ENCODE measurements at places on chromosomes 5 and 9.

GRCh38 chr5:2602451-2603271 is 148.8 kb downstream of the IRX2 start:
- DNase-seq = no peak

- DNase-seq = no peak
Measured at GRCh38 chr5:58012102-58012501, 447.8 kb downstream of the PLK2 start.

DNA sequence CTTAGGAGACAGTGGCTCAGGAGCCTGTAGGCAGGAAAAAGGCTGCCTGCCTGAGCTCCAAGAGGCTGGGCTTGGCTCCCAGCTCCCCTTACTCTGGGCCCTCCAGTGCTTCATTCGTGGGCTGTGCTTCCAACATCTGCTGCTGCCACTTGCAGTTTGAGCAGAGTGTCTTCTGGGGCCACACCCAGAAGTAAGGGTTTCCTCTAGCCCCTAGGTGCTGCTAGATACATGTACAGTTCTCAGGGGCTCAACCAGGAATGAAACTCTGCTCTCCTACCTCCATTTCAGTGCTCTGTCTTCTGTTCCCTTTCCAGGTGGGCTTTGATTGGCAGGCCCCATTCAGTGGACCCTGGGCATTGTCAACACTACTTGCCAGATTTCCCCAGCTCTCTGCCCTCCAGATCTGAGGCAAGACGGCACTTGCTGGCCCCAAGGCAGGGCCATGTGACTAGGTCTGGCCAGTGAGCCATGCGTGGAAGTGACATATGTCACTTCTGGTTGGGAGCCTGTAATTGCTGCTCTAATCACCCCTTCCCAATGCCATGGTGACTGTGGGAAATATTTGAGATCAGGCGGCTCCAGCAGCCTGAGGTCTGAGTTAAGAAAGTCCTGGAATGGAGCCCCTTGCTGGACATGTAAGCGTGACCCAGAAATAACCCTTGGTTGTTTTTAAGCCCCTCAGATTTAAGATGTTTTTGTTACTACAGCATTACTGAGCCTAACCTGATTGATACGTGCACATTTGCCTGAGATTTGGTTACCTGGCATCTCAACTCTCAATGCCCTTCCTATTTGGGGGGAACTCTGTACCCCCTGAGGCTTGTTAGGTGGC is 9.4 kb upstream of the BOD1 start:
- DNase-seq = no peak

- DNase-seq = no peak
Measured at GRCh38 chr5:156920042-156920860, 42.8 kb downstream of the TIMD4 start.

DNA sequence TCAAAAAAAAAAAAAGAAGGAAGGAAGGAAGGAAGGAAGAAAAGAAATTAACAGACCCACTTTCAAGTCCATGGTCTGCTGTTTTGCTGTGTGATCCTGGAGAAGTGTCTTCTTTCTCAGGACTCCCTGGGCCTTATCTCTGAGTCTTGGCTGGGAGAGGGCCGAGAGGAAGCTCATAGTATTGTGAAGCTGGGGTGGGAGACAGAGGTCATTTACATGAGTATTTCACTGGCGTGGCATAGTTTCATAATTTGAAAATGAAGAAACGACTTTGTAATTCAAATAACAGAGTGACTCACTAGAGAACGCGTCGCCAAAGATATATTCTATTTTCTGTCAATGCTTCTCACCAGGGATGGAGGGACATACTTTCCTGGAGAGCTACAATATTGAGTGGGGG is 2.4 kb upstream of the C9orf50 start:
- DNase-seq = no peak

DNA sequence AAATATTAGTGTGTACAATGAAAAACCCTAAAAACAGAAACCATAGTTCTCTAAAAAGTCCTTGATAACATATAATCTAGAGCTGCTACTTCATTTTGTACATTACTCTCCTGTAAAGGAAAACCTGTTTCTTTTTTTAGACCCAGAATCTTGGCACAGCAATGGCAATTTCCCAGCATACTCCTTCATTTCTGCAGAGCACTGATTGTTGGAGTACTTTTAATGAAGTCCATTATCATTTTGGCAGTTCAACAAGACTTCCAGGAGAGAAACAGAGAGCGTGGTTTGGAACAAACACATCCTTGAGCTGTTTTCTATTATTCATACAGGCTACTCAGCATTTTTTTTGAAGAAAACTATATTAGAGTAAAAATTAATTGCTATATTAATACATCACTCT is 22.7 kb upstream of the MROH2B start:
- DNase-seq = no peak

- no peak for DNase-seq
Measured at GRCh38 chr9:138083873-138084272, 206.3 kb downstream of the CACNA1B start.

DNA sequence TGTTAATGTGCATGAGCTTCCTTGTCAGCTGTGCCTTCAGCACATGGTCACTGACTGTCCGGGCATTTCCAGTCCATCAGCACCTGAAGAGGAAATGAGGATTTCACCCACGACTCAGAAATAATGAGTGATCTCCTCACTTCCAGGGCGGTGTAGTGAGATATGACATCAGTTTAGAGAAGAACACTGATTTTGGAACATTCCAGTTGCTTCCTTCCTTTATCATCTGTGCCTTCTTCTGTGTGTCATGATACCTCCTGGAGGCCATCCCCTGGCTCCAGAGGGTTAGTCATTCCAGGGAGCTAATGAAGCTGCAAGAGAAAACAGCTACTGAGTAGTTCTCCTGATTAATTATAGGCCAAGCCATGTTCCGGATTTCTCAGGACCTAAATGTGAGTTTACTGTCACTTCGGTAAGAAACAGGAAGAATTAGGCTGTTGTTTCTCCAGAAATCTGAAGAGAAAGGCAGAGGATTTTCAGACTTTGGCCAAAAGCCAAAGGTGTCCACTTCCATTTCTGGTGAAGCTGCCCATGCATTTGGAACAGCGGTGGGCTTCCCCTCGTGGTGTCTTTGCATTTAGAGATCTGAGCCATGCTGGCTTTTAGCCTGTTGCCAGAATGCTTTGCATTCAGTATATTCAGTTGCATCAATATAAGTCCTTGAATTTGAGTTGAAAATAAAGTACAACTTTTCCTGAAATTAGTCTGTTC is 161.3 kb upstream of the OTULINL start:
- no peak for DNase-seq

DNA sequence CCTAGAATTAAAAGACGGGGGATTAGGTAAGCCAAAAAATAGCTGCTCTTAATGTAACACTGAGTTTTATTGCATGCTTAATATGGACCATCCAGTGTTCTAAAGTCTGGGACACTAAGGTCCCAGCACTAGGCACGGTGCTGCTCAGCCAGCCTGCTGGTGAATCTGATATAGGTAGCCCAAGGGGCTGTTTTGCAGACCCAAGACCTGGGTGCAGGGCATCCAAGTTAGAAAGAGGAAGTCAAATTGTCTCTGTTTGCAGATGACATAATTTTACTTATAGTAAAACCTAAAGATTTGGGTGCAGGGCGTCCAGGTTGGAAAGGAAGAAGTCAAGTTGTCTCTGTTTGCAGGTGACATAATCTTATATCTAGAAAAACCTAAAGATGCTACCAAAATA is 17.8 kb downstream of the IFNA5 start:
- no peak for DNase-seq

DNA sequence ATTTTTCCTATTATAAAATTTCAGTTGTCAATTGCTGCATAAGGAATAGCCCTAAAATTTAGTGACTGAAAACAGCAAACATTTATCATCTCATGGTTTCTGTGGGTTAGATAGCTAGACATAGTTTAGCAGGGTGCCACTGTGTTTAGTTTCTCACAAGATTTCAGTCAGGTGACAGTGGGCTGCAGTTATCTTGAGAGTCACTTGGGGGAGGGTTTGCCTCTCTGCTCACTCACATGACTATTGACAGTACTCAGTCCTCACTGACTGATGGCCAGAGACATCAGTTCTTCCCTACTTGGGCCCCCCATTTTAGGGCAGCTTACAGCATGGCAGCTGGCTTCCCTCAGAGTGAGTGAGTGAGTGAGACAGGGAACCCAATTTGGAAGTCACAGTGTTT is 42.0 kb downstream of the PBX3 start:
- DNase-seq = no peak
